ENCODE measurements at places on chromosomes 1 and 21.

- DNase-seq = no peak
These were observed 155.2 kb downstream of the DMRTA2 start for GRCh38 chr1:50268049-50268448.

DNA sequence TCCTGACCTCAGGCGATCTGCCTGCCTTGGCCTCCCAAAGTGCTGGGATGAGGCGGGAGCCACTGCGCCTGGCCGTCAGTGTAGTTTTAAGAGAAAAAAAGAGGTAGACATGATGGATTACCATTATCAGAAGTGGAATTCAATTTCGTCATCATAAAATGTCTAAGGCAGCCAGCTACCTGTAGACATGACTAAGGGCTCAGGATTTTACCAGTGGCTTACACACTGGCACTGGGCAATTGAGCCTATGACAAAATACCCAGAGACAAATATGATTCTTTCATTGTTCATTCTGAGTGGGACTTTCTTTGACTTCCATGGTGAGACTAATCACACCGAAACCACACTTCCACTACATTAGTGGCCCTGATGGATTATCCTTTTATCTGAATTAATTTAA, 181.5 kb downstream of the GABPA start:
- DNase-seq = no peak

DNA sequence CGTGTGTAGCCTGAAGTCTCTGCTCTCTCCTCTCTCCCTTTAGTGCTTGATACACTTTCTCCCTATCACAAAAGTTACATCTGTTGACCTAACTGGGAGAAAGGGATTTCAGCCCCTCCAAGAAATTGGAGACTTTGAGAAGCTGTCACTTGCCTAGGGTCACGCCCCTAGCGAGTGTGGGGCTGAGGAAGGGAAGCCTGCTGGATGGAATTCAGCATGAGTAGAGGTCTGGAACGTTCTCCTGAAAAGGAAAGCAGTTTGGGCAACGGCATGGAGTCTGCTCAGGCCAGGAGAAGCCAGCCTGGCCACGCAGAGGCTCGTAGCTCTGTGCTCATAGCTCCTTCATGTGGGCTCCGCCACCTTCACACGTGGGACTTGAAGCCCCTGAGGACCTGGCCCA, 22.4 kb downstream of the COL16A1 start:
- no peak for DNase-seq

GRCh38 chr1:9062846-9063245, 6.6 kb downstream of the SLC2A5 start:
- DNase-seq = no peak

GRCh38 chr1:230594214-230594773, 48.0 kb upstream of the COG2 start:
- no peak for DNase-seq

- DNase-seq = no peak
These were observed 6.4 kb upstream of the LRP8 start for GRCh38 chr1:53334312-53334711.

DNA sequence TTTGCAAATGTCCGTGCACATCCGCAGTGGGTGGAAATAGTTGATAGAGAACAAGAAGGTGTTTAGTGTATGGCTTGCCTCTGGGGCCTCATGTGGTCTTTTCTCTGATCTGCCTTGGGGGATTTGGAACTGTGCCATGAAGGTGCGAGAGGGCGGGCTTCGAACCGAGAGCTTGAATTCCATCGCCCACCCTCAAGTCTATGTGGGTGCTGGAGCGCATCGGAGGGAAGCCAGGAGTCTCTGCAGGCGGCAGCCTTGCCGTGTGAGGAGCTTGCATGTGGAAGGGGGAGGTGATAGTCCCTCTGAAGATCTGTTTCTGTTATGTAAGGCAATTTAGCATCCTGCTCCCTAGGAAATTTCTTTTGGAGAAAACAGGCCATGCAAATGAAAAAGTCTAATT, 119.6 kb downstream of the HUNK start:
- no peak for DNase-seq
